ENCODE measurements at places on chromosomes 3 and 15.

DNA sequence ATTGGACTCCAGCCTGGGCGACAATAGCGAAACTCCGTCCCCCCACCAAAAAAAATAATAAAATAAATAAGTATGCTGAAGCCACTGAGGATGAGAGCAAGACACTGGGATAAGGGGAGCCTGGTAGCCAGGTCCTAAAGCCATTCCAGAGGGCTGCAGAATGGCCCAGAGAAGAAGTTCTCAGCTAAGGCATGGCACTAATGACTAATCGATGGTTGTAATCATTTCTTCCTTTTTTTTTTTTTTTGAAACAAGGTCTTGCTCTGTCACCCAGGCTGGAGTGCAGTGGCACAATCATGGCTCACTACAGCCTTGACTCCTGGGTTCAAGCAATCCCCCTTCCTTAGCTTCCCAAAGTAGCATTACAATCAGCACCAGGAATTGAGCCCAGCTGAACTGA, 25.6 kb upstream of the ZNF774 start:
- DNase-seq, result no peak

DNA sequence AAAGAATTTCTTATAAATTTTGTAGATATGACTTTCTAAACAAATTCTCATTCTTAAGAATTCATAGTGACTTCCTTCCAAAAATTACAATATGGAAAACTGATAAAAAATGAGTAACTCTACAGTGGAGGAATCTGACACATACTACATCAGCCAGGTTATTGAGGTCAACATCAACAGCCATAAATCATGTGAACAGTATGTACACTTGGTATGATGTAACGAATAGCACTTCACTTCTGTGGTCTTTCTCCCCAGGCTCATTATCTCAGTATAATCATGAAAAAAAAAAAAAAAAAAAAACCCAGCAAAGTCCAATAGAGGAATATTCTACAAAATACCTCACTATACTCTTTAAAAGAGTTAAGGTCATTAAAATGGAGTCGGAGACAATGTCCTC, 111.2 kb upstream of the SUCLG2 start:
- no peak for DNase-seq

- no peak for DNase-seq
Observed at GRCh38 chr15:74283368-74283767, 47.2 kb downstream of the CCDC33 start.

- no peak for DNase-seq
Observed at GRCh38 chr3:112557976-112558375, 3.8 kb downstream of the ATG3 start.

DNA sequence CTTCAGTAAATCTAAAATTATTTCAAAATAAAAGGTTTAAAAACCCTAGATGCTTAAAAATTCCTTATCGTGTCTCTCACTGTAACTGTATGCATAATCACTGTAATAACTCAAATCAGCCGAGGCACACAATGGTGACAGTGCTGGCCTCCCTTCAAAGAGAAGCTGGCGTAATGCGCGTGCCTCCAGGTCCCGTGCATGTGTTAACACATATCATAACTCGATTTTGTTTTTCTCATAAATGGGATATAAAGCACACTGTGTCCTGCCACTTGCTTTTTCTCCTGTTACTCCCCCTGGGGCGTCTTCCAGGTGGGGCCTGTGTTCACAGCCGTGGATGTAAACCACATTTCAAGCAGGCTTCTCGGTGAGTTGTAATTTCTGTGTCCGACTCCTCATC, 56.0 kb downstream of the TPRA1 start:
- DNase-seq, result no peak

GRCh38 chr15:87710406-87710805, 546.1 kb downstream of the NTRK3 start:
- DNase-seq, result no peak

- no peak for DNase-seq
Observed at GRCh38 chr15:101004500-101004899, 85.3 kb downstream of the LRRK1 start.

GRCh38 chr15:92715758-92716157, 60.2 kb upstream of the FAM174B start:
- DNase-seq, result no peak

GRCh38 chr3:172647080-172647479, 63.8 kb downstream of the NCEH1 start:
- DNase-seq, result no peak

DNA sequence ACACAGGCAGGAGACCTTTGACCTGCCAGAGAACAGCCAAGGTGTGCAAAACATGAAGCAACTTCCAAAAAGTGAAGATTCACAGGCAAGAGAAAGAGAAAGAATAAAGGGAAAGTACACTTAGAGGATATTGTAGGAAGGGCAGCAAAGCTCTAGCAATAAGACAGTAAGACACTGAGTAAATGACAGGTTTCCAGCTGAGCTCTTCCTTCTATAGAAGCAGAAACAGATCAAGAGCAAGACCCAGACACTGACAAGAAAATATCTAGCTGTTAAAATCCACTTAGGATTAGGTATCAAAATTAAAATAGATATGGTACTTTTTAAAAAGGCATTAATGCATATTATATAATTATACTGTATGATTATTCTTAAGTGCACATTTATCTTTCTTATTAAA, 333.4 kb downstream of the RAP2B start:
- DNase-seq, result no peak

DNA sequence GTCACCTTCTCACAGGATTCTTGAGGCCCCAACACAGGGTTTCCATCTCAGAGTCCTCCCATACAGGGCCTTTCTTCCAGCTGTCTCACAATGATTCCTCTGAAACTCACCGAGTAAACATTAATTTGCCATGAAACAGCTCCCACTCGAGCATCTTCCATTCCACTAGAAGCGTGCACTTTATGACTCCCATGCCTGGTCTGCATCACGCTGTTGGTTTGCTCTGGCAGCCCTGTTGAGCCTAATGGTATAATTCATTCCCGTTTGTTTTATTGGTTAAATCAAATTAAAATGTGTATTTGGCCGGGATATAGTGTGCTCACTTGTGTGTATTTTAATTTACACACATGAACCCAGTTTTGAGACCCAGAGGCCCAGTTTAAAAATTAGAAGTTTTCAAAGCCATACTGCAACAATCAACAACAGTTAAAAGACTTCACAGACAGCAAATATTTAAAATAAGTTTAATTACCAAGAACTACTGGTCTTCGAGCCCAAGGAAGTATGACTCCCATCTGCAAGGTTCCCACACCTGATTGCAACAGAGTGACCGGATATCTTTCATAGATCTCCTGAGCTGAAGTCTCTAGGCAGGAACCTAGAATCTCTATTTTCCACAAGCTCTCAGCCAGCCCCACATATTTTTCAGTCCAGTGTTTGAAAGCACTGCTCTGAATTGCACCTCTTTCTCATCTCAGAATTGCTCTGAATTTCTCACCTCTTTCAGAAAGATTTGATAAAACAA, 42.3 kb upstream of the GYG1 start:
- DNase-seq, result no peak

GRCh38 chr3:111595232-111595631, at the start of gene ZBED2:
Gene ZBED2, minus strand, starts transcription at chr3:111595346. Its CDS starts 1,145 bp downstream, at chr3:111594201.
- DNase-seq, result no peak

DNA sequence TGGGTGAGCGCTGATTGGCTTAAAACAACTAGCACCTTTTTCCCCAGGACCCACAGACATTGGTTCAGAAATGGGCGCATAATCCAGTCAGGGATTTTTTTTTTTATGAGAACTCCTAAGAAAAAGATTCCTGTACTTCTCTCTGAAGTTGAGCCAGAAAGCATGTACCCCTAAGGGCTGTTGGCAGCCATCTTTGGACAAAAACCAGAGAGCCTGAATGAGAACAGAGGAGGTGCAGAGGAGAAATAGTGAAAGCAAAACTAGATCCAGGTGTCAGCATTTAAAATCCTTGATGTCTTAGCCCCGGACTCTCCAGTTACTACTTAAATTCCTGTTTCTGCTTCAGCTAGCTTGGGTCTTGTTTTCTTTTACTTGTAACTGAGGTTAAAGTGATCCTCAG, 1.9 kb upstream of the SLC27A2 start:
- DNase-seq, result no peak

DNA sequence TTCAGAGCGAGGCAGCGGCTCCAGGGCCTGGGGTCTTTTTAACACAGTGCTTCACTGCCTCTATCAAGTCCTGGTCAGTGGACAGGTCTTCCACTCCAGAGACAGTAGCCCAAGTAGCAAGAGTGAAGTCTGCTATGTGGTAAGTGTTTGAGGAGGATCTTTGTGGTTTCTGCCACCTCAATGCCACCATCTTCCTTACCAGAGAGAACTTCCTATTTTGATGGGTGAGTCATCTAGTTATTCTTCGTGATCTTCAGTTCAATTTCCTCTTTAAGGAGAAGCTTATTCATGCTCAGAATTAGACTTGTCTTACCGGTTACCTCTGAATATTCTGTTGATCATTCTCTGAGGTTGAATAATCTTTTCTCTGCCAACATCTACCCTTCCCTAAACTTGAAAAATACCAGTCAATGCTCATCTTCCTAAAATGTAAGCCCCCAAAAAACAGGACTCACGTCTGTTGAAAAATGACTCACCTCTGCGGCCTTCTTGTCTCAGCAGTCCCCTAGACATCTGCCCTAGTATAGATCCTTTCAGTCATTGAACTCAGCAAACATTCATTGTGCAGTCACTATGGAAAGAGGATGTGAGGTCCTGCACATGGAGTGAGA, 32.2 kb upstream of the BCL6 start:
- no peak for DNase-seq

DNA sequence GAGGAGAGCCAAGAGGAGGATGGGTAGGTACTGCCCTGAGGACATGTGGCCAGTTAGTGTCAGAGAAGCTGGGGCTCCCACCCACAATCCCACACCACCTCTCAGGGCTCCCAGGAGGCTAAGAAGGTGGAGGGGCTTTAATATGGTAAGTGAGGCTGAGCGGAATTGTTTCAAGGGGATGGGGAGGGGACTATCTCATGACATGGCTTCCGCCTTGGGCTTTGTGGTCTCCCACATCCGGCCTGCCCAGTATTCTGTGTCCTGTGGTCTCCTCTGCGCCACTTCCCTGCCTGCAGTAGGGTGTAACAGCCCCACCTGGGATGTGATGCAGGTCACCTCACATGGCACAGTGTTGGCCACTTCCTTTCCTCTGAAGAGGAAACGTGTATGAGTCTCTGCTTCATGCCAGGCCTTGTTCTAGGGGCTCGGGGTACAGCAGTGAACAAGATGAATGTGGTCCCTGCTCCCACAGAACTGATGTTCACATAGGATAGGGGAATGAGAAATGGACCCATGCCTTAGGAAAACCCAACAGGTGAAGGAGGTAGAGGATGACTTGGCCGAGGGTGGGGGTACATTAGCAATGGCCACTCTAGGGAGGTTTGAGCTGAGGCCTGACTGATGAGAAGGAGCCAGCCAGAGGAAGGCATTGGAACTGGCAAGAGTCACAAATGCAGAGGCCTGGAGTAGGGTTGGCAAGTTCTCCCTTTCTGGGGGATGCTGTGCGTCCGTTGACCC, 3.2 kb downstream of the NEIL1 start:
- DNase-seq, result peak; percentile 56

DNA sequence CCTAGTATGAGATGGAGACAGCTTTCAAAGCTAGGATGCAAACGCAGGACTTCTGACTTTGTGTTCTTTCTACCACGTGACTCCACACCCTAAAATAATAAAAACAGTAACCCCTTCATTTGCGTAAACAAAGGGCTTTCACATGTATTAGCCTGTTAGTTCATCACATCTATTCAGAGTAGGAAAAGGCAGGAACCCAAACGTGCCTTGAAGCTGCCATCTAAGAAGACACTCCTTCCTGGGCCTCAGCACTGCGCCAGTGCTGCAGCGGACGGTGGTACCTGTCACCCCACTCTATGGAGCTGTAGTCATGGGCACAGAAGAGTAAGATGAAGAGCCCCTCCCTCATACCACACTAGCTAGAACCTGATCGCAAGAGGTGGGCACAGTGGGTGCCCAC, 34.3 kb downstream of the PLD1 start:
- no peak for DNase-seq

GRCh38 chr3:120442975-120443517, 7.7 kb downstream of the FSTL1 start:
- DNase-seq, result no peak

DNA sequence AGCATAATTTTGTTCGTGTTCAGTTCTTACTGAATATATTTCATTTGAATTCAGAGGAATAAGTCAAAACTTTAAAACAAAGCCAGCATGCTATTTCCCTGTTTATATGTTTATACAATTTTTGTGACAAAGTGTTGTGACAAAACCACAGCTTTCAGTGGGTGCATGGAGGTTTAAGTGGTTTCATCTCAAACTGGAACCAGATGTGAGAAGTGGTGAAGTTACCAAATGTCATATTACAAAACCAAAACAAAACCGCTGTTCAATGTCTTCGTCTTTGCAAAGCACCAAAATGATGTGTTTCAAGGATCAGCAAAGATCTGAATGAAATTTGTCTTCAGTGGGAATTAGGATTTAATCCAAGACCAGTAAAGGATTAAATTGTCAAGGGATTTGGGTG, 59.3 kb upstream of the OSTN start:
- DNase-seq, result no peak

DNA sequence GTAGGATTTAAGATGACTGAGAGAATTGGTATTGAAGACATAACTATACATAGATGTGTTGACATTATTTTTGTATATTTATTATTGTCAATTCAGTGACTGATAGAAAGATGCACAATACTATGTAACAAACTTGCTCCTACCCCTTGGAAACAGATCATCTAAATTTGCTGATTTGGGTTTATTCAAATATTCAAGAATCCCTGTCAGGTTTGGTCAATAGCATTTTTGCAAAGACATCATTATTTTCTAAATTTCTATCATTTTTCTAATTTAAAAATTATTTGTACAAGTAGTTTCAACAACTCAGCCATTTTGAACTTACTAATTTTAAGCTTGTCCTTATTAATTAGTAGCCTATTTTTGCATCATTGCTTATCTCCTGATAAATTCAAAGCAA, 1463.4 kb downstream of the SI start:
- no peak for DNase-seq

DNA sequence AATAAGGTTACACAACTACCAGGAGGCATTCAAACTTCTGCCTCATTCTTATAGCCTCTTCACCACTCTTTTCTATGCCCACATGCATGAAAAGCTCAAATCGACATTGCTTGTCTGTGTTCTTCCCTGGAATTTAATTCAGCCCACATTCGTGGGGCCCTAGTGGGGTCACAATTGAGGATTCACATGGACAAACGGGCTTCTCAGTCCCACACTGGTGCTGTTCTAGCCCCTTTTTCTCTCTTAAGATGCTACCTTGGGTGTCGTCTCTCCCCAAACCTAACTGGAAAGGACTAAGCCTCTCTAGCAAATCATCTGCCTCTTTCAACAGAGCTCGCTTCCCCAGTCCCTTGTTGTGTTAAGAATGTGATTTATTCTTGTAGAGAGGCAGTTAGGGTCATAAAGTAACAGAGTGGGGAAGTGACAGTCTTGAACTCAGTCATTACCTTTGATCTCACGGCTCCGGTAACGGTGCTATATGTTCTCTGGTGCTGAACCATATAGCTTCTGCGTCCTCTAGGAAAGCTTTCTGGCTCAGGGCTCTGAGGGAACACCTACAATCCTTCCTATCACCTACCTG, 4.9 kb downstream of the LPP start:
- DNase-seq, result no peak

- DNase-seq, result no peak
Observed at GRCh38 chr3:194225988-194226663, 90.2 kb downstream of the HES1 start.

GRCh38 chr3:171257251-171258203, 202.7 kb downstream of the TNIK start:
- no peak for DNase-seq

Data from stimulated activated CD8-positive, alpha-beta memory T cell treated with anti-CD3 and anti-CD28 coated beads, Interleukin-4, amount 100 ng/mL, for 4 hours (primary cell).